ENCODE measurements at places on chromosomes 6 and 20.

DNA sequence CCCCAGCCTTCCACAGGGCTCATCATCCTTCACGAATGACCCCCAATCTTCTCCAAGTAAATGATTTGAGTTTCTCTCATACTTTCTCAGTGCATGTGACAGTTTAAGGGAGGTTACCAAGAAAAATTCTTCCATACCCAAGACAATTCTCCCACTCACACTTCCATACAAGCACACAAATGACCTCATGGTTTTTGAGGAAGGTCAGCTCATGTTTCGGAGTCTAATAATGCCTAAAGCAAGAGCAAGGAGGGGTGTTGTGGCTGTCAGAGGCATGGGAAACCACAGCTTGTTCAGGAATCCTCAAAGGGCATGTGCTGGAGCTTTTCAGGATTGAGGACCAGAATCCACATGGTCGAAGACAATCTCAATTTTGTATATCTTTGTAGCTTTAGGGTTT lies 279.0 kb downstream of the MAFB start:
- no peak for DNase-seq

- DNase-seq: no peak
Measured at GRCh38 chr6:30570740-30571074, 535 bp upstream of the ABCF1 start.

GRCh38 chr6:165922309-165922794 lies 245.3 kb downstream of the TBXT start:
- DNase-seq: no peak

DNA sequence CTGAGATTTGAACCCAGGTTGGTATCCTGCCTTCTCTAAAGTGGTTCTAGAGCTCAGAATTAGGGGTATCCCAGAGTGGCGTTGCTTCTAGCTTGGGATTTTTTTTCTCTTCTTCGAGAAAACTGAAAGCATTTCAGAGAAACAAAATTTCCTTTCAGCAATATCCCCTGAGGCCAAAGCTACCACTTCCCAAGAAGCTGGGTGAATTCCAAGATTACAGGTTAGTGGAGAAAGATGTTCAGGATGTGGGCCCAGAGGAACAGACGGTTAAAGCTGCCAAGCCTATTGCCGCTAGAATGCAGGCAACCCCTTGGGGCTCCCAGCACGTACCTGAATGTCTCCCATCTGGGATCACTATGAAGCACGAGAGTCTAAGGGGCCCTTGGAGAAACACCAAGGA lies 134.1 kb downstream of the FOXO3 start:
- no peak for DNase-seq

- DNase-seq: no peak
Measured at GRCh38 chr6:159727717-159728445, 575 bp downstream of the WTAP start.

GRCh38 chr20:18272451-18272850 lies 15.9 kb upstream of the ZNF133 start:
- DNase-seq: no peak

GRCh38 chr6:56915832-56916231 lies 39.1 kb upstream of the BEND6 start:
- DNase-seq: no peak

All from NCI-H2227 treated with DMSO at 0.1 percent for 48 hours (cell line).